Cerebellar cortex (tissue), 1 donor: ENCODE measurements at places on chromosomes 4 and X.
A peak's percentile ranks its signal among the peaks of the same experiment; 100 is the strongest.

- peak; percentile 70 for DNase-seq
These were observed at the start of gene JAKMIP1 for GRCh38 chr4:6200011-6200921. Gene JAKMIP1, minus strand, starts transcription at chr4:6200549. Its CDS starts 87,699 bp downstream, at chr4:6112850.

DNA sequence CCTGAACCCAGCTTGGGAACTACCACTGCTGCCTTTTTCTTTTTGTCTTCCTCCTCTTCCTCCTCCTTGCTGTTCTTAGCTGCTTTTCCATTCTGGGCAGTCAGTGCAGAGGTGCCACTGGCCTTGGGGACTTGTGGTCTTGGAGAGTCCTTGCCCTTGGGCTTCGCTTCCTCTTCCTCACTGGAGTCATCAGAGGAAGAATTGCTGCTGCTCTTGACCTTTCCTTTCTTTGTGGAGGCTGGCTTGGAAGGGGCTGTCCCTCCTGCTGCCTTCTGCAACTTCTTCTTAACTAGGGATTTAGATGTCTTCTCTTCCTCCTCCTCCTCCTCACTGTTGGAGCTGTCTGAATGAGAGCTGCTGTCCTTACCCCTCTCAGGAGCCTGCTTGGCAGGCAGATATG lies 53.2 kb downstream of the FAM9B start:
- no peak for DNase-seq

DNA sequence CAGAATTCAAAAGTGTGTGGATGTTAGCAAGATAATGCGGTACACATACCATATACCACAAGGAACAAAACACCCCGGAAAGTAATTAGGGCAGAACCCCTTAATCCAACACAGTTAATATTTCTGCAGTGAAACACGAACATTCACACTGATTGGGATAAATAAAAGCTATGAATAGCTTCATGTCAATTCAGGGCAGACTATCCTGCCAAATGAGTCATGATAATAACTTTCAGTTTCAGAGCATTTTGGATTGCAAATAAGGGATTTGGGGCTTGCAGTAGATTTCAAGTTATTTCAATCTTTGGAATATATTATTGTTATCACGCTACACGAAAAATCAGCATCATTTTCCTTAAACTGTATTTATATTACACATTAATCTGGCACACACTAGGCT lies 24.3 kb downstream of the IRF2 start:
- DNase-seq = no peak

GRCh38 chr4:138540056-138540800 lies 298.1 kb upstream of the SLC7A11 start:
- DNase-seq = no peak

DNA sequence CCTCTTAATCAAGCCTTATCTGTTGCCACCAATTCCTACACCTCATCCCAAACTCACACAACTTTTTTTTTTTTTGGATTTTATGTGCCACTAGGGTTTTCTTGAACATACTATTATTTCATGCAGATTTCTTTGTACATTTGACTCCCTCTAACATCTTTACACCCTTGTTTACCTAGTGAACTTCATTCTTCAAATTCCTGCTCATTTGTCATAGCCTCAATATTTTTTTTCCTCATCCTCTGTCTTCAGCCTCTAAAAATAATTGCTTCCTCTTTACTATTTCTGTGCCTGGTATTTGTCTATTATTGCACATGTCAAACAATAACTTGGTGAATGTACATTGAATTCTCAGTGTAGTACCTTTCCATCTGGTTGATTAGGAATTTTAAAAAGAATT lies 22.0 kb downstream of the NBDY start:
- no peak for DNase-seq
